ENCODE measurements at places on chromosomes 2 and 18.
A peak's percentile ranks its signal among the peaks of the same experiment; 100 is the strongest.

DNA sequence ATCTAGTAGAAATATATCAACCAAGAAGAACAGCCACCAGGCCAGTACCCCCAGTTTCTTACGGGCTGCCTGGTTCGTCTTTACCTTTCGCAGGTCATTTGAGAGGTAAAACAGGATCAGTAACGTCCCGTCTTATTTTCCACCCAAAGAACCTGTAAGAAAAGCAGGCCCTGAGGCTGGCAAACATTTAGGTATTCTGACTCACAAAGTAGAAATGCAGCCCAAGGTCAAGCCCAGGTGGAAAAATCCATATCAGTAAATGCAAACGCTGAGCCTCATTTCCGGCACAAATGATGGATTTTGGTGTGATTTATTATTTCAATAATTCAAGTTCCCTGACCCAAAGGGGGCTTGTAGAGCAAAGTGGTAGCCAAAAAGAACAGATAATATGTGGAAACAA is 171.2 kb downstream of the ZNF516 start:
- no peak for DNase-seq

- DNase-seq, result no peak
Observed at GRCh38 chr2:10591207-10591606, 98.6 kb downstream of the NOL10 start.

- DNase-seq, result no peak
Observed at GRCh38 chr2:66370824-66371223, 64.1 kb upstream of the MEIS1 start.

GRCh38 chr2:174773215-174773614 is 8.9 kb upstream of the CHRNA1 start:
- no peak for DNase-seq

- DNase-seq, result no peak
Observed at GRCh38 chr2:205776139-205776538, 93.8 kb downstream of the NRP2 start.

- DNase-seq, result no peak
Observed at GRCh38 chr2:2166881-2167280, 164.2 kb downstream of the MYT1L start.

DNA sequence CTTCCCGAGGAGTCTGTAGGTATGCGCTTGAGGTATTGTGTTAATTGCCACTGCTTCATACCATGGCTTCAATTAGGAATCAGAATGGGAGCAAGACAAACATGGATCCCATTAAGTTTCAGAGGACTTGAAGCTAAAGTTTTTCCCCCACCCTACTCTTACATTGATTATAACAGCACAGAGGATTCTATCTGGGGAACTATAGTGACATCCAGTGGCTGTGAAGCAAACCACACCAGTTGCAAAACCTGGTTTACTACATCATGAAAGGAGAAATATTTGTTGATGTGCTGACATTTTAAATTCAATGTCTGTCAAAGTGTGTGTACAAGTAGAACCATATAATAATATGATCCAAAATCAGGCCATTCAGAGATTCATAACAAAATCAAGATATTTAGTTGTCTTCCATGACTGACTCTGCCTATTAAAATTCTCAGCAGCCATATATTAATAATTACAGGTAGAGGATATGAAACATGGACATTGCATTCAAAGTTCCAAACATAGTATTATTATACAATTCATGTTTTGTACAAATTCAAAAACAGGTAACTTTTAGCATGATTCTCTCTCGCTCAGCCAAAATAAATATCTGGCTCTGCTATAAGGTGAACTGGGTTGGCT is 82.9 kb downstream of the GRB14 start:
- peak; percentile 53 for DNase-seq

DNA sequence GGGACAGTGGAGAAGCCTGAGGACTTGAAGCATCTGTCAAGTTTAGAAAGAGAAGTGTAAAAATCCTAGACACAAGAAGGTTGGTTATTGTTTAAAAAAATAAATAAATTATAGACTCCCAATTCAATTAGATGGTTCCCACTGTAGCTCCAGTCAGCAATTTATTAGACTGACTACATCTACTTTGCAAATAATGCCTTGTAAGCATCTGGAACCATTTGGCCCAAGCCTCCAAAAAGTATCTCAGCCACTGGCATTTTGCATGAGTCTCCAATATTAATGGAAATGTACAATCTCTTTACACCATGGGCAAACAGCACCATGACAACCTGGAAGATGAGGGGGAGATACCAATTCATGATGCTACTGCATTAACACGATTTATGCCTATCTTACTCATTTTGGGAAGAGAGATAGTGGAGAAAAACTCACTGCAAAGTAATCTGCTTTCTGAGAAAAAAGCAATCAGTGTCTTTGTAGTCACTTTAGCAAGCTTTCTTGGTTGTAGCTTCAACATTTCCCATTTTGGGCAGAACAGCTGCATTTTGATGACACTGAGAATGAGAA is 2.8 kb downstream of the NYAP2 start:
- DNase-seq, result no peak

DNA sequence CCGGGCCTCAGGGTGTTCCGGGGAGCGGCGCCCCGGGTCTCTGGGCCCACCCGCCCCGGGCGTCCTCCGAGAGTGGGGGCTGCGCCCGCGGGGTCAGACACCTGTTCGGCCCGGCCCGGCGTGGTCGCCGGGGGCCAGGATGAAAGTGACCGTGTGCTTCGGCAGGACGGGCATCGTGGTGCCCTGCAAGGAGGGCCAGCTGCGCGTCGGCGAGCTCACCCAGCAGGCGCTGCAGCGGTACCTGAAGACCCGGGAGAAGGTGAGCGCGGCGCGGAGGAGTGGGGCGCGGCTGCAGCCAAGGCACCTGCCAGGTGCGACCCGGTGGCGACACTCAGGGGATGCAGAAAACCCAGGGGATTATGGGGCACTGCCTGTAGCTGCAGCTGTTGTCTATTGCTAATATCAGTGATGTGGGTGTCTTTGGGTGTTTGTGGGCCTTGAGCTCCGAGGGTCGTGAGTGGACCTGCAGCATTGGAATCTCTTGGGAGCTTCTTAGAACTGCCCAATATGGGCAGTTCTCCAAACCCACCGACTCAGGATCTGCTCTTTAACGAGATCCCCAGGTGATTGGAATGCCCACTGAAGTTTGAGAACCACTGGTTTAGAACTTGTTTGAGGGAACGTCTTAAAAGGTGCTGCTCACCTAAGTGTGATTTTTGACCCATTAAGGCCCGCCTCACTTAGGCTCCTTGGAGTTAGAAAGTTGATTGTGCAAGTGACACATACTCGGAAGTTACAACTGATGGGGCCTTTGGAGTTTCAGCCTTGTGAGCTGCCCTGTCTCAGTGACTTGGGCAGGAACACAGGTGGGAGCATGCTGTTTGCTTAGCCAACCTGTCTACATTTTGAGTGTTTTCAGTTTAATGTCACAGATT is 823 bp downstream of the PARD3B start:
- DNase-seq, result peak; percentile 10

DNA sequence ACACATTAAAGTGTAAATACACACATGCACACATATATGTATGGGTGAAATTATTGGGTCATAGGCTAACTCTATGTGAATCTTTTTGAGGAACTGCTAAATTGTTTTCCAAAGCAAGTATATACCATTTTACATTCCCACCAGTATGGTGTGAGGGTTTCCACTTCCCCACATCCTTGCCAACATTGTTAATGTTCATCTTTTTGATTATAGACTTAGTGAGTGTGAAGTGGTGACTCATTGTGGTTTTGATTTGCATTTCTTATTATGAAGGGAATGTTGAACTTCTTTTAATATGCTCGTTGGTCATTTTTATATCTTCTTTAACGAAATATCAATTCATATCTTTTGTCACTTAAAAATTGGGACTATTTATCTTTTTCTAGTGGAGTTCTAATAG is 181.8 kb upstream of the GCFC2 start:
- no peak for DNase-seq

- DNase-seq, result no peak
Observed at GRCh38 chr2:9678544-9678943, 47.7 kb upstream of the YWHAQ start.

GRCh38 chr2:88671786-88672427 is 19.6 kb upstream of the RPIA start:
- DNase-seq, result peak; percentile 41

GRCh38 chr18:26708806-26709716 is 156.4 kb downstream of the AQP4 start:
- no peak for DNase-seq

GRCh38 chr2:177625744-177626650 is 233.4 kb downstream of the AGPS start:
- DNase-seq, result no peak
